ENCODE measurements at places on chromosomes 6 and 20.

GRCh38 chr6:36967757-36968156, 13.2 kb downstream of the PI16 start:
- DNase-seq = no peak

- DNase-seq = no peak
These were observed 1.6 kb downstream of the PHF1 start for GRCh38 chr6:33412140-33413009.

GRCh38 chr6:105258816-105259215, 79.0 kb upstream of the POPDC3 start:
- DNase-seq = no peak

DNA sequence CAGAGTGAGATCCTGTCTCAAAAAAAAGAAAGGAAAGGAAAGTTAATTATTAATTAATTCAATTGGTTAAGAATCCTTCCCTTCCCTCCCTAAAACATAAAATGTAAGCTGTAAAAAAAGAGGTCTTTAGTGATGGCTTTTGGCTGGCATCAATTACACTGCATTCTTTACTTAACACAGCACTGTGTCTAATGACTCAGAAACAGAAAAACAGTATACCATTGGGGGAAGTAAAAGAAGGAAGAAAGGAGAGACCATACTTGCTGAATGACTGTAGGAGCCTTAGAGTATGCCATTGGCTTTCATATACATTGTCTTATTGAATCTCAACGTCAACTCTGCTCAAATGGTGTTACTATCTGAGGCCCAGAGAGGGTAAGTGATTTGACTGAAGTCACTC, 18.3 kb upstream of the CITED2 start:
- DNase-seq = no peak

DNA sequence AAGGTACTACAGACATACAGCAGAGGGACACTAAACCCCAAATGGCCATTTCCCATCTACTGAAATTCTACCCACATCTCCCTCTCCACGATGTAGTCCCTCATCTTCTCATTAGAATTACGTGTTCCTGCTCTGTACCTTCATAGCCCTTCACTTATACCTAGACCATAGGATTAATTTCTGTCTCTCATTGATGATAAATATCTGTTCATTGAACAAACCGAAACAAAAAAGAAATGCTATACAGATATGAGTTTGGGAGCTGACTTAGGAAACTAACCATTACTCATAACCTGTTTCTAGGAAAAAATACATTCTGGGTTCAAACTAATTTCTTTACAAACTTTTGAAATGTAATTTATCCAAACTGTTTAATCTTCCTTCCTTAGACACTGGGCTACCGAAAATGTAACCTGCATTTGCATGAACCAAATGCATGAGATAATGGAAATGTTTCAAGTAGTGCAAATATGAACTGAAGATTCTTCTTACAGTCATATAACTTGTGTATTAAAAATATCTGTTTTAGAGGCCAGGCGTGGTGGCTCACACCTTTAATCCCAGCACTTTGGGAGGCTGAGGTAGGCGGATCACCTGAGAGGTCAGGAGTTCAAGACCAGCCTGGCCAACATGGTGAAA, 85.3 kb downstream of the GJA10 start:
- no peak for DNase-seq

DNA sequence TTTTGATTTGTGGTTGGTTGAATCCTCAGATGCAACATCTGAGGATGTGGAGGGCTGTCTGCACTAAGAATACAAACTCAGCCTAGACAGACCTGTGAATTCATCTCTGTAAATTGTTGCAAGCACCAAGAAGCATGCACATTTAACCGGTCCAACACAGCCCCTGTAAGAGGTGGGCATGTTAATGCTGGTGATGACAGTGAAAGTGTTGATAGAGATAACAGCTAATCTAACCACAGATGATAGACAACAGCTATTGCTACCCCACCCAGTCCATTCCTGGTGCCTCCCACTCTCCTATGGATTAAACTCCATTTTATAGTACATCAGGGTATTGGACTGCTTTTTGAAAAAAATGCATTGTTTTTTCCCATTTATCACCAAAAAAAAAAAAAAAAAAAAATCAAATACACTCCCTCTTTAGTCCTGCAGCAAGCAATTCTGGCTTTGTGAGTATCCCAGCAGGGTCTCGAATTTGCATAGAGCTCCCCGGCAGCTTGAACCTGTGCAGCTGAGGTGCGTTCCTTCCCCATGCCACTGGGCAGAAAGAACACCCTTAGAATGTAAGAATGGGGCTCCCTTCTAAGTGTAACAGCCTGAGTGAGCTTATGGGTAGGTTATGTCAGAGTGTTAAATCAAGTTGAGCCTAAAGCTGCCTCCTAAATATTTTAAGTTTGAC, 270.9 kb upstream of the JARID2 start:
- no peak for DNase-seq

DNA sequence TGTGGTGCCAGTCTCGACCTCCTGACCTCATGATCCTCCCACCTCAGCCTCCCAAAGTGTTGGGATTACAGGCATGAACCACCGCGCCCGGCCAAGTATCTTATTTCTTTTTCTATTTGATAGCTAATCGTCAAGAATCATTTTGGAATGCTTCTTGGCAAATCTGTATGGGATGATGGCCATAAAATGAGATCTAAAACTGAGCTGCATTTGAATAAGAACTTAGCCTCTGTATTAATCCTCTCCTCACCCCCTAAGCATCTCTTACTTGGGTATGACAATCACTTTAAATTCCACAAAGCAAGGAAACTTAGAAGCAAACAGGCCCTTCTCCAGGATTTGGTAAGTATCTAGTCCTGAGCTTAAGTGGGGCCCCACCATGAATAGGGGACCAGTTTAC, 108.9 kb upstream of the BTBD3 start:
- DNase-seq = no peak

GRCh38 chr20:37615340-37616109, 78.3 kb upstream of the CTNNBL1 start:
- no peak for DNase-seq

- DNase-seq = no peak
These were observed 7.8 kb upstream of the ABT1 start for GRCh38 chr6:26588965-26589364.

- no peak for DNase-seq
These were observed 44.6 kb upstream of the LRFN2 start for GRCh38 chr6:40631744-40632143.

DNA sequence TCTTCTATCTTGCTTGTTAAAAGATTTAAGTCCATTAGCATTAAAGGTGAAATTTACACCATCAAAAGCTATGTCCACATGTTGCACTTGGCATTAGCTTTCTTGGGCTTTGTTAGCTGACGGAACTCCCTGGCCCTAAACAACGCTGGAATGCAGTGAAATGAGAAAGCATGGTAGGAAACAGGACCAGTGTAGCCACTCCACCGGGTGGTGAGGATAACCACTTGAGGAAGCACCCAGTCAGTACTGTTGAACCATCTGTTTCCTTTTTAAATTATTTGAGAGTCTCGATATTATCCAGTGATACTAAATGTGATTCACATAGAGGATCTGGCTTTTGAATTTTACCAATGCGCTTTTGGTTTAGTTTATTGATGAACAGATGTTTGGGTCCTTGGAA, 374.9 kb upstream of the NOX3 start:
- DNase-seq = no peak

DNA sequence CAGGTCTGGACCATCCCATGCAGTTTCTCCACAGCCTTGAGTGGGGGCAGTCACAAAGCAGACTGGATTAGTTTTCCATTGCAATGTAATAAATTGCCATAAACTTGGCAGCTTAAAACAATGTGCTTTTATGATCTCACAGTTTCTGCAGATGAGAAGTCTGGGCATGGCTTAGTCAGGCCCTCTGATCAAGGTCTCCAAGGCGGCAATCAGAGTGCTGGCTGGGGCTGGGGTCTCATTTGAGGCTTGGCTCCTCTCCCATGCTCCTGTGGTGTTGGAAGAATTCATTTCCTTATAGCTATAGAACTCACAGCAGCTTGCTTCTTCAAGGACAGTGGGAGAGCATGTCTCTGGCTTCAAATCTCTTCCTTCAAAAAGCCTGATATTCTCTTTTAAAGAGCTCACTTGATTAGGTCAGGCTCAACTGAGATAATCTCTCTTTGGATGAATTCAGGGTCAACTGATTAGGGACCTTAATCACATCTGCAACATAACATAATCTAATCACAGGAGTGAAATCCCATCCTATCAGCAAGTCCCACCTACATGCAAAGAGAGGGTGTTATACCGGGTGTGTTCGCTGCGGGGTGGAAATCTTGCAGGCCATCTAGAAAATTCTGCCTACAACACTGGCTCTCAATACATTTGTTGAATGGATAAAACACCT, 77.4 kb upstream of the SULF2 start:
- DNase-seq = no peak

- no peak for DNase-seq
These were observed 31.2 kb downstream of the TNFRSF21 start for GRCh38 chr6:47278545-47278944.

DNA sequence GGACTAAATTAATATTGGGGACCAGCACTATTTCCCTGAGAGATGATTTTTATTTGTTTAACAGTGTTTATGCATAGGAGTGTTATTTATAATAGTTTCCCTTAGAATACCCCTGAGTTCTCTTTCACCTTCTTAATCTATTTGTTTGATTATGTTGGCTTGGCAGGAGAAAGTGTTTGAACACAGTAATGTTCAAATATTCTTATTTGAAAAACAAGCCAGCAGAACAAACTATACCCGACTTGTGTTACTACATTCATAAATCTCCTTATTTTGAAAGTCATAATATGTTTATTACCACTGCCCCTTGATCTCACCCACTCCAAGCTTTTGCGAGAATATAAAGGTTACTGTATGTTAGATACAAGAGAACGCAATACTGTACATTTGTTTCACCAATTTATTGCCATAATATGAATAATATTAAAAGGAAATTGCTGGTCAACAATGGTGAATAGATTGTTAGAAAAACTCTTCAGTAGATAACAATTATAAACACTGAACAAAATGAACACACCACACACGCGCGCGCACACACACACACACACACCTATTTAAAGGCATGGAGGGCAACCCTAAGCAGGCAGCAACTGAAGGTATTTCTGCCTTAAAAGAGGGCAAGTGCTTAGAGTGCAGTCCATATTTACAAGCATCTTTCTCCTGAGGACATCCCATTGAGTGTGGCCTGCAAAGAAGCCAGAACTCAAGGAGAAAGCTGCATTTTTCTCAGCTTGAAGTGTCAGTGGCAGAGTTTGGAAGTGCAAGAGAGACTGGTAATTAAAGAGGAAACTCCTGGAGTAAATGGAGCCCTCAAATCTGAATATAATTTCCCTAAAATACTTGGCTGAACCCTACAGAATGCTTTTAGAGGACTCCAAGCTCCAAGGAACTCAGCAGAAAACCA, 279.4 kb upstream of the MAN1A1 start:
- no peak for DNase-seq
